Endothelial cell (in vitro differentiated cells): ENCODE measurements at places on chromosomes 4 and X. TPM values are rescaled to one million over a fixed set of nuclear protein-coding genes. Genes with fewer than 3 reads are reported as not detected.

CLTRN gene
- total RNA-seq, result 0.95 TPM

C4orf50 gene
- 0.05 TPM for total RNA-seq

CHRNA9 gene
- not detected for total RNA-seq

- DNase-seq, result no peak
- no peaks in the 10 kb centered on the region for H3K36me3 ChIP-seq
- no peaks in the 10 kb centered on the region for H3K27me3 ChIP-seq
- peaks cover 8% of the 10 kb centered on the region for H3K4me1 ChIP-seq
- H3K27ac ChIP-seq, result no peak overlapping the region
Observed at GRCh38 chr4:124206779-124207605, 505.5 kb downstream of the ANKRD50 start.

GRCh38 chr4:660401-660800, 13.7 kb downstream of the ATP5ME start:
- H3K4me1 ChIP-seq, result no peaks in the 10 kb centered on the region
- H3K27me3 ChIP-seq, result peaks cover 16% of the 10 kb centered on the region
- H3K4me3 ChIP-seq, result peak overlapping the region; percentile 48
- no peak for DNase-seq
- peaks cover 21% of the 10 kb centered on the region for H3K36me3 ChIP-seq

DNA sequence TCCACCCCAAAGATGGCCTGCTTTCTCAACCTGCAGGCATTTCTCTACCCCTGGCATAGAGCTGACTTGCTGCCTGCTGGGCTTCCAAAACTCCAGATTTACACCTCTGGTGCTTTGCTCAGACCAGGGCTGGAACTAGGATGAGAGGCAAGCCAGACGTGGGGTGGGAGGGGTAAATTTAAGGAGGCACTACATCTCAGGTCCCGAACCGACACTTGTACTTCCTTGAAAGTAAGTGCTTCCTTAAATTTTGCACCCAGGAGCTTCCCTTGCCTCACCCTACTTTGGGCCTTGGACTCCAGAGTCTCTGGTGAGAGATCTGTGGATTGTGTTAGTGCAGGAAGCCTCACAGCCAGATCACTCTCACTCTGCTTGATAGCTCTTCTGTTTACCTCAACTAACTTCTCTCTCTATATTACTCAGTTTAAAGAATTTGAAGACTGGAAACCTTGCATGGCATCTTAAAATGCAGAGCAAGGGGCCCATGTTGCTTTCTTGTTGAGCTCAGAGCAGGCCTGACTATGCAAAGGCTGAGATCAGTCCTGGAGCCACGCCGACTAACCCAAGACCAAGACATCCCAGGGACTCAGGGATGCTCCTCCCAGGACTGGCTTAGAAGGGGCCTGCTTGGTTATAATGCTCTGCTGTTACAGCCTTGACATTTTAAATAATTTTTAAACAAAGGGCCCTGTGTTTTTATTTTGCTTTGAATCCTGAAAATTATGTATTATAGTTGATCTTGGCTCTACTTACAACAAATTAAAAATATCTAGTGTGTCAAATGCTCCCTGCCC, 145.0 kb upstream of the LEF1 start:
- H3K27ac ChIP-seq, result no peak overlapping the region
- no peak overlapping the region for H3K4me3 ChIP-seq
- no peaks in the 10 kb centered on the region for H3K36me3 ChIP-seq
- no peak for DNase-seq

DNA sequence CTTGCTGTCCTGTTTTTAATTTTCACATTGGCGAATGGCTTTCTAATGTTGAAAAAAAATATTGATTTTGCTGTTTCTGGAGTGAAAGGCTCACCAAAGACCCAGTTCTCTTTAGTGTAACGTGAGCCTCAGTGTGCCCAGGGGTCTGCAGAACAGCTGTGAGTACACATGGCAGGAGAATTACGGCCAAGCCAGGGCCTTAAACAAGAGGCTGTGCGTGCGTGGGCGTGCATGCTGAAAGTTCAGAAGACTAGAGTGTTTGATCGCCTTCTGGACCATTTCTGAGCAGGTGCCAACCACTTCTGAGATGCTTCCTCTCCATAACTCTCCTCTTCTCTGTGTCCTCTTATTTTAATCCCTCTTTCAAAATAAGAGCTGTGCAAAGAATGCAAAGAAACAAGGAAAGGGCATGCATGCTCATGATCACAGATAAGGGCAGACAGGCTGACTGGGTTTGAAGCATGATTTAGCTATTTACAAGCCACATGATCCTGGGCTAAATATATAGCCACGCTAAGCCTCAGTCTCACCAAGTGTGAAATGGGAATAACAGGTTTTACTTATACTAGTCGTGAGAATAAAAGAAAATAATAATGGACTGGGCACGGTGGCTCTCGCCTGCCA, 9.9 kb downstream of the PHEX start:
- no peak overlapping the region for H3K4me3 ChIP-seq
